ENCODE measurements at places on chromosomes 12 and 14. TPM values are rescaled to one million over a fixed set of nuclear protein-coding genes. Genes with fewer than 3 reads are reported as not detected.
A peak's percentile ranks its signal among the peaks of the same experiment; 100 is the strongest.

- peak; percentile 33 for DNase-seq
These were observed 824 bp downstream of the TBK1 start for GRCh38 chr12:64452559-64453329.

- DNase-seq: no peak
These were observed 103.1 kb upstream of the GARIN6 start for GRCh38 chr12:99544457-99544856.

DNA sequence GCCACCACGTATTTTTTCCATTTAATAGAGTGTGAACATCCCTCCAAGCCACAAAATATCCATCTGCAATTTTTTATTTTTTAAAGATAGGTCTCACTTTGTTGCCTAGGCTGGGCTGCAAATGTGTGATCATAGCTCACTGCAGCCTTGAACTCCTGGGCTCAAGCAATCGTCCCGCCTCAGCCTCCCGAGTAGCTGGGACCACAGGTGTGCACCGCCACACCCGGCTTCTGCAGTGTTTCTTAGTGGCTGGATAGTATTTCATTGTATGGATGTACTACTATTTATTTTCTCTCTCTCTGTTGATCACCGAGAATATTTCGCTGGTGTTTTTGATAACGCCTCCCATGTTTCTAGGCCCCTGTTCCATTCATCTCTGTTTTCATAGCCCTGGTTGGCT lies 17.5 kb downstream of the MLXIP start:
- no peak for DNase-seq

GRCh38 chr12:121918679-121919038 lies 267 bp downstream of the CFAP251 start:
- DNase-seq: no peak

DNA sequence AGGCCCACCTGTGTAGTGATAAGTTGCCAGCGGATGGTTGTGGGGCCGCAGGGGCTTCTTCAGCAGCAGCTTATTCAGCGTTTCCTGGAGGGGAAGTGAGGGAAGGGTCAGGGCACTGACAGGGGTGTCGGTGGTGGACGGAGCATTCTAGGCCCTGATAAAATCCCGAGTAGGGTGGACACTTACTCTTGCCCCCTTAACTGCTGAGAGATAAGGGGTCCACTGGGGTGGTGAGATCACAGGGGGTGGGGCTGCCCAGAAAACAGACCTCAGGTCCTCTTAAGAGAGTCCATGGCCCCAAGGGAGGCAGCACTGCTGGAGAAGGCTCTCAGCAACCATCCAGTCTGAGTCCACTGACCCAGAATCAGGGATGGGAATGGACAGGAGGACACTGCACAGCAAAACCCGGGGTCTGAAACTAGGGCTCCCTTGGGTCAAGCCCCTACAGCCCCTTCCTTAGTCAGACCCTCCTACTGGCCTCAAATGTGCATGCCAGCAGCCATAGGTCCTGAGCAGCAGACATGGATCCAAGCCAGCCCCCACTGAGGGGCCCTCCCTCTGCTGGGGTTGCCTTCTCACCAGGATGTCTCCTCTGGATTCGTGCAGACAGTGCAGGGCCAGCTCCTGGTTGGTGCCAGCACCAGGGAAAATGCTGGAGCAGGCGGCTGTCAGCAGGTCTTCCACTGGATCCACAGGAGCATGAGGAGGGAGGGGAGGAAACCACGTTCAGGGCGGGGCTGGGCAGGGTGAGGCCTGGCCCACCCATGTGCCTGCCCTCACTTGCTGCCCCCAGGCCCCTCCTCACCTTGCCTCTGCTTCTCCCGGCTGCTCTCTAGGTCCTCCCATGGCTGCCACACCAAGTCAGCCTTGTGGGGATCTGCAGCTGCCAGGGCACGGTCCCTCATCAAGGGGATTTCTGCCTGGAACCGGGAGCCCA lies 12.1 kb upstream of the PNMA1 start:
- DNase-seq: no peak

- no peak for DNase-seq
These were observed 745.7 kb downstream of the DIO2 start for GRCh38 chr14:79465651-79466050.

DNA sequence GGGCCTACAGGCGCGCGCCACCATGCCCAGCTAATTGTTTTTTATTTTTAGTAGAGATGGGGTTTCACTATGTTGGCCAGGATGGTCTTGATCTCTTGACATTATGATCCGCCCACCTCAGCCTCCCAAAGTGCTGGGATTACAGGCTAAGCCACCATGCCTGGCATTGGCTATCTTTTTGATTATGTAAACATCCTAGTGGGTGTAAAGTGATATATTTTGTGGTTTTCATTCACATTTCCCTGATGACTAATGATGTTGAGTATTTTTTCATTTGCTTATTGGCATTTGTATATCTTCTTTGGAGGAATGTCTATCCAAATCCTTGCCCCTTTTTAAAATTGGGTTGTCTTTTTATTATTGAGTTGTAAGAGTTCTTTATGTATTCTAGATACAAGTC lies 16.3 kb downstream of the CREBL2 start:
- no peak for DNase-seq

DNA sequence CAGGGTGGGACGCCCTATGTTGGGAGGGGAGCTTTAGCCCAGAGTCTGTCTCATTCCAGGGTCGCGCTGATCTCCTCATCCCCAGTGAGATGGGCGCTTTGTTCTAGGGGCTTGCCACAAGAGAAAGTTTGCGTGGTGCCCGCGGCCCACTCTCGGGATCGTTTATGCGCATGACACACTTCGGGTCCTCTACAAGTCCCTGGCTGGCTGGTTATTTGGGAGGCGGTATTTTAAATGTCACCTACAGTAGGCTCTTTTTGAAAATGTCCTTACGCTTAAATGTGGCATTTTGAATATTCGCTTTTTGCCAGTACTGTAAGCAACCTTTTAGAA lies 541 bp downstream of the GOLT1B start:
- DNase-seq: peak; percentile 15

DNA sequence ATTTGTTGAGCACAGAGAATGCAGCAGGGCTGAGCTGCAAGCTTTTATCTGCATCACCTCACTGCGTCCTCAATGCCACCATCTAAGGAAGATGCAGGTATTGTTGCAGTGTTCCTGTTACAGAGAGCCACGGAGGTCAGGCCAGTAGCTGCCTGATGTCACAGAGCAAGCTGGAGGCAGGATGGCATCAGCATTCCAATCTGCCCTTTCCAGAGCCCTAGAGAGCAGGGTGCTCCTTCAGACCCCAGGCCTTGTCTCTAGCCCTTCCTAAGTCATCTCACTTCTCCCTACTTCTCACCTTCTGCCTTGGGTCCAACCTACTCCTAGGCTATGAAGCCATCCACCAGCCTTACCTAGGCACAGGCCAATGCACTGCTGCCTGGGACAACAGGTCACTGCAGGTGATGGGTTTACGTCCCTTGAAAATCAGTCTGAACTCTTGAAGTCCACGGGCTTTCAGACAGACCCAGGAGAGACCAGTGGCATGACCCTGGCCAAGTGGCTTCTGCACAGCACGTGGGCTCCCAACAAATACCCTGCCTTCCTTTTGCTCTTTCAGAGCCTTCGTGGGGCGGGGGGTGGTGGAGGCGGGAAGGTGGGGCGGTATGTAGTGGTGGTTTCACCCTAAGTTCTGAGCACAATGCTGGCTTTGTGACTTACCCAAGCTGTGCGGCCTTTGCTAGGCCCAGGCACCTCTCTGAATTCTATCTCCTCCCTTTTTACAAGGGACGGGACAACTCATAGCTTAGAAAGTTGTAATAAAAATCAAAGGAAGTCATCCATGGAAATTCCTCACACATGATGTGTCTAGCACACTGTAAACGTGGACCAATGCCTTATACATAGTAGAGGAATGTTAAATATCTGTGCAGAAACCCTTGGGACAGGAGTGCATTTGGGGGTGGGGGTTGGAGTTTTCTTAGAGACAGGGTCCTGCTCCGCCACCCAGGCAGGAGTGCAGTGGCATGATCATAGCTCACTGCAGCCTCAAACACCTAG lies 136.0 kb downstream of the KSR2 start:
- DNase-seq: no peak

DNA sequence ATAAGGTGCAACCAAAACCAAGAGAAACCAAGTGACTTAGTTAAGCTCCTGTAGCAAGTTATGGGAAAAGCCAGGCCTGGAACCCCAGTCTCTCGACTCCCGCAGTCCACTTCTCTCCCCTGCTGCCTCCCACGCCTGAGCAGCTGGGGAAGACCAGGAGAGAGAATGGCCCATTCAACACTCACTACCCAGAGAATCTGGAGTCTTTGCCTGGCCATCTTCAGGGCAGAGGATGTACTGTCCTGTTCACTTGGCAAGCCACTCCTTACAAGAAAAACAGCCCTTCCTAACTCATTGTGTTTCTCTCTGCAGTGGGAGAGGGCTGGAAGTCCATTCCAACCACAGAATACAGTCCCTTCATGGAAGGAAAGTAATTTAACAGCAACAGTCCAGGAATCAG lies 1.8 kb downstream of the PITPNM2 start:
- DNase-seq: no peak

GRCh38 chr12:936377-937345 lies 12.8 kb downstream of the RAD52 start:
- DNase-seq: no peak

- DNase-seq: no peak
These were observed 547.1 kb upstream of the USP15 start for GRCh38 chr12:61713121-61713520.

GRCh38 chr12:95790917-95791849 lies 619 bp upstream of the NTN4 start:
- no peak for DNase-seq

DNA sequence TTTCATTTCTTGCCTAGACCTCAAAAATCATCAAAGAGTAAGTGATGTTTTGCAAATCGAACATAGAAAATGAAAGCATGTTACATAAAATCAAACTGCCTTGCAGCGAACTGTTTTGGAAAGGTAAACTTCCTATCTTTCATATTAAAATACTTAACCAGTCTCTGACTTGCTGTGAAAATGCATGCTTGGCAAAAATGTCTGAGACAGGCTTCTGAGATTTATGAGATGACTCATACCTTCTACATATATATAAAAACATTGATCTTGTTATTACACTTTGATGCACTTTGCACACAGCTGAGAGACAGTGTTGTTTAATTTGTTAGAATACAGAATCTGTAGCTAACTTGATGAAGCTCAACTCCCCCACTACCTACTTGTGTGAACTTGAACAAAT lies 179.1 kb downstream of the KITLG start:
- no peak for DNase-seq

- no peak for DNase-seq
These were observed 257.4 kb upstream of the ATP2B1 start for GRCh38 chr12:89965993-89966392.

GRCh38 chr12:30979371-30980259 lies 53.1 kb downstream of the TSPAN11 start:
- no peak for DNase-seq

DNA sequence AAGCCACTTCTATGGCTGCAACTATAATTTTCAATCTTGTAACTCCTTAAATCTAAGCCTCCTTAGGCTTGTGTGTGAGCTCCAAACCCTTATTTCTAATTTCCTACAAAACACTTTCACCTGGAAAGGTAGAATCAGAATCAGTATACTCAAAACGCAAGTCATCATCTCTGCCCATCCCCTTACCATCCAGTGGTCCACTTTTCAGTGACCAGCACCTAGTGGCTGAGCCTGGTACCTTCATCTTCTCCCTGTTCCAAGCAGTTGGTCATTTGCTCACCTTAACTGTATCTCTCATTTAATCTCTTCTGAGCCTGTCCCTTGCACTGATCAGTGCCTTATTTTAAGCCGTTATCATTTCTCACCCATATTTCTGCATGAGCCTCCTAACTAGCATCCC lies 107.9 kb downstream of the PPM1H start:
- no peak for DNase-seq

- no peak for DNase-seq
These were observed 92.9 kb downstream of the BBS10 start for GRCh38 chr12:76255281-76255680.

DNA sequence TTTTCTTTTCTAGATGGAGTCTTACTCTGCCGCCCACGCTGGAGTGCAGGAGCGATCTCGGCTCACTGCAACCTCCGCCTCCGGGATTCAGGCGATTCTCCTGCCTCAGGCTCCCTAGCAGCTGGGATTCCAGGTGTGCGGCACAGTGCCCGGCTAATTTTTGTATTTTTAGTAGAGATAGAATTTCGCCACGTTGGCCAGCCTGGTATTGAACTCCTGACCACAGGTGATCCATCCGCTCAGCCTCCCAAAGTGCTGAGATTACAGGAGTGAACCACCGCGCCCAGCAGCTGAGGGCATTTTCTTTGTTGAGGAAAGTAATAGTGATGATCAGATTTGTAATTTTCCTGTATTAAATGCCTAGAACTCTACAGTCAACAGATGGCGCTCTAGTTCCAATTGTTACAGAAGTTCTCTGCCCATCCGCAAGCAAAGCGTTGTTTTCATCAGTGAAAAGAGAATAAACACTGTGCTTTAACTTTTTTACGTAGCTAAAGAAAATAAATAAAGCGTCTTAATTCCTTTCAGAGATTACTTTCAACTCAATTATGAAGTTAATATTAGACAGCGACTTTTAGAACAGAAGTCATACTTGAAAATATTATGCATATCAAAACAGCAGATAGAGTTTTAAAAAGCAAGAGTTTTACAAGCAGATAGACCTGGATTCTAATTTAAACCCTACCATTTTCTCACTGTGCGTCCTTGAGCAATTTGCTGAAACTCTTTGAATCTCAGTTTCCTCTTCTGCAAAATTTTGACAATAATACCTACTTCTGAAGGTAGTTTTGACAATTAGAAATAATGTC lies 335.1 kb downstream of the DUSP6 start:
- peak; percentile 56 for DNase-seq

Gene AJUBA
- polyA plus RNA-seq: 93.8 TPM

Gene OR6C2
- not detected for polyA plus RNA-seq

Gene KRT77
- not detected for polyA plus RNA-seq

Gene PDZRN4
- 7.0 TPM for polyA plus RNA-seq

Gene PZP
- 0.60 TPM for polyA plus RNA-seq

Gene ADIPOR2
- 49.5 TPM for polyA plus RNA-seq

Gene ABCC9
- polyA plus RNA-seq: 26.0 TPM

Gene NELL2
- 25.1 TPM for polyA plus RNA-seq

Gene HOXC13
- polyA plus RNA-seq: not detected

Gene IL23A
- polyA plus RNA-seq: 0.58 TPM

Gene NKX2-1
- polyA plus RNA-seq: not detected

Gene KRT85
- not detected for polyA plus RNA-seq

Gene LRP1-AS
- polyA plus RNA-seq: not detected

Gene GLIPR1
- polyA plus RNA-seq: 14.6 TPM
